ENCODE measurements at places on chromosomes 16 and 17.

DNA sequence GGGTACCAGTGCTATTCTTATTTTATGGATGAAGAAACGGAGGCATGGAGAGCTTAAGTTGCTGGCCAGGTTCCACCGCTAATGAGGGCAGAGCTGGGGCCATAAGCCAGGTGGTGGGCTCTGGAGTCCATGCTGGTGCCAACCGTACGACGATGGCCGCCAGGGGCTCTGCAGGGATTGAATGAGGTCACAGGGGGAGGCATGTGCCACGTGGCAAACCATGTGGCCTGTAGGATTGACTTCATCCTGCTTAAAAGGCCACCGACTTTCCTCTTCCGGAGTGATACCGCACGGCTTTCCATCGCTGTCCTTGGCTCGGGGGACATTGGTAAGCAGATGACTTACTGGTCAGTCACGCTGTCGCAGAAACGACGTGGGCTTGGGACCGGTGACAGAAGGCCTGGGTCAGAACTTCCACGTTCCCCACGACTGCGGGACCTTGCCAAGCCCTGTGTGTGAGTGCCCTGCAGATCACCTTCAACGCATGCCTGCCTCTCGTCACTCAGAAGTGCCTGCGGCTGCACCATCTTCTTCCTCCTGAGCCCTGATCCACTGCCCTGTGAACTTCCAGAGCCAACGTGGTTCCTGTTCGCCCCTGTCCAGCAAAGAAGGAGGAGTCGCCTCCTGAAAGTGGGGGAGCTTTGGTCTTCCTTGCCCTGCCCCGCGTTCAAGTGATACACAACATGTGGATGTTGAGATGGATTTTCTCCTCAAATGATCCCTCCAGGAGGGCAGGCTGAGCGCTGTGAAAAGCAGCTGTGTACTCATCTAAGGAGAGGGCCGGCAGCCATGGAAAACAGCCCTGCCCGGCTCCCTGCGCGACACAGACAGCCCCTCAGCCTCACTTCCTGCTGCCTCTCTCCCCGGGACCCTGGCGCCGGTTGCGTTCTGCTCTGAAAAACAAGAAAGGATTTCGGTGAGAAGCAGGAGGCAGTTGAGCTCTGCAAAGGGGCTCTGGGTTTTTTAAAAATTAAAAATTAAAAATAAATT lies 176.7 kb downstream of the C16orf95 start:
- DNase-seq: no peak

- DNase-seq: no peak
These were observed 5.2 kb upstream of the GSE1 start for GRCh38 chr16:85607796-85608514.

- DNase-seq: no peak
These were observed 852 bp upstream of the HELZ start for GRCh38 chr17:67245694-67246402.

DNA sequence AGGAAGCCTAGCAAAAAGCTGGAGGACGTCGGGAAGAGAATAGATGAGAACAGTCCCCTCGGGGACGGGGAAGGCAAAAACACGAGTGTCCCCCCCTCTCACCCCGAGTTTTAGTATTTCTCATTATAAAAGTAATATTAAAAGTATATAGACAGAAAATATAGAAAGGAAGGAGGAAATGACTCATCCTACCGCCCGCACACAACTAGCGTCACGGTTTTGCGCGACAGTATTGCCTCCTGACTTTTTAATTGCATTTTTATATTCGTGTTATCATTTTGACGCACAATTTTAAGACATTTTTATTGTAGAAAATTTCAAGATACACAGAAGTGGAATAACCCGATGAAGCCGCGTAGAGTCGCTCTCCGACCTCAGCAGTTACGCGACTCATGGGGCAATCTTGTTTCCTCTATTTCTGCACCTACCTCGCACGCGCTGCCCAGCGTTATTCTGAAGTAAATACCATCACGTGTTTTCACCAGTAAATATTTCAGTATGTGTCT lies 652 bp upstream of the SLC25A19 start:
- DNase-seq: no peak

DNA sequence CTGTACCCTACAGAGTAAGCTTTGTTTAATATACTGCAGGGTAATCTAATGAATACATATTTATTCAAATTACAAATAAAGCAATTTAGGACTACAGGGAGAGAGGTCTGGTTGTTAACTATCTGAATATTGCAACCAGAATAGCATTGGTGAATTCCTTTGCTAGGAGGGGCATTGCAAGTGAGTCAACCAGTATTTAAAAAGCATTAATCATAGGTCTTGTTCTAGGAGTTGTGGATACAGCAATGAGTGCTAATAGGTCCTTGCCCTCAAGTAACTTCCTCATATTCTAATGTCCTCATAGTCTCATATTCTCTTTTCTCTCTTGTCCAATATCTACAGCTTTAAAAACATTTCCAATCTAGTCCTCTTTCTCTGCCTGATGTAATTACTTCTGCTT lies 531.4 kb downstream of the CDH11 start:
- no peak for DNase-seq

- no peak for DNase-seq
These were observed 156.1 kb upstream of the CACNG5 start for GRCh38 chr17:66678827-66679226.

DNA sequence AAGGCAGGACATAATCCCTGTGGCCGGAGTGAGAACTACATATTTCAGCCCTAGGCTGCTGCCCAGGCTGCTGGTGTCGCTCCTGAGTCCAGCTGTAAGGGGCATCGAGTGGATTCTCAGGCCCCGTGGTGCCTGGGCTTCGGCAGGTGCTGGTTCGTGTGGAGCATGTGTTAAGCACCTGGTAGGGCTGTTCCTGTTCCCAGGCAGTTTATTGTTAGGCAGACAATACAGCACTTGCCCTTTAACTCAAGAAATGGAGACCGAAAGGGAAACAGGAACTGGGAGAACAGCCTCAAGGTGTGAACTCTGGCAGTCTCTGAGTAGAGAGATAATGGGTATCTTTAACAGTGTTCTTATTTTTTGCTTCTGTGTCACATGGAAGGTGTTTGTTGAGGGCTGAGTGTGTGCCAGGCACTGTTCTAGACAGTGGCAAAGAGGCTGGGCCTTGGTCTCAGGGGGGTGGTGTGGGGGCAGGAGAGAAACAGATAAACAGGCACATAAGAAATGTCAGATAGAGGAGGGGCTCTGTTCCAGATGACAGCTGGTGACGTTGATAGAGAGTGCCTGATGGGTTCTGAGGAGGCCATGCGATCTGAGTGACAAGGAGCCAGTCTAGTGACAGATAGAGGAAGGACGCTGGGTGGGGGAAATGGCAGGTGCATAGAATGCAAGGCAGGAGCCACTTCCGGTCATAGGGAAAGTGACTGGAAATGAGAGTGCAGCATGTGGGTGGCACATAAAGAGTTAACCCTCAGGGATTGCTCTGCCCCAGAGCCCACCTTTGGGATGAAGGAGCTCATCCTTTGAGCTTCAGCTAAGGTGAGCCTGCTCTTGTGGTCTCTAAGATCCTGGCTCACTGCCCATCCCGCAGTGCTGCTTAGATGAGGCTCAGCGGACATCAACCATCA lies 33.8 kb downstream of the EPN2 start:
- no peak for DNase-seq

DNA sequence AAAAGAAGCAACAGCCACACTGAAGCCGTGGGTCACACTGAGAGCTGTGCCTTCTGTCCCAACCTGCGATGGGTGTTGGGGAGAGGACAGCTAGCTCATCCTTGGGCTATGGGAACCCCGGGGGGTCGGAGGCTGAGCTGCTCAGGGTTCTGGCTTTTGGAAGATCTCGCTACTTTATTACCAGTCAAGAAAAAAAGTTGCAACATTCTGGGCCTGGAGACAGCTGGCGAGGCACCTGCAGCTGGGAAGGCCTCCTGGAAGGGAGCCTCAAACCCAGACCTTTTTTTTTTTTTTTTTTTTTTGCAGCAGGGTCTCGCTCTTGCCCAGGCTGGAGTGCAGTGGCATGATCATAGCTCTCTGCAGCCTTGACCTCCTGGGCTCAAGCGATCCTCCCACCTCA lies 24.9 kb downstream of the TPSD1 start:
- no peak for DNase-seq

- no peak for DNase-seq
These were observed 3.5 kb downstream of the ZNF213 start for GRCh38 chr16:3138342-3138741.

- DNase-seq: no peak
These were observed 75.7 kb downstream of the FBXL20 start for GRCh38 chr17:39325528-39326240.

GRCh38 chr16:56607109-56607618 lies 1.2 kb upstream of the MT2A start:
- DNase-seq: no peak

DNA sequence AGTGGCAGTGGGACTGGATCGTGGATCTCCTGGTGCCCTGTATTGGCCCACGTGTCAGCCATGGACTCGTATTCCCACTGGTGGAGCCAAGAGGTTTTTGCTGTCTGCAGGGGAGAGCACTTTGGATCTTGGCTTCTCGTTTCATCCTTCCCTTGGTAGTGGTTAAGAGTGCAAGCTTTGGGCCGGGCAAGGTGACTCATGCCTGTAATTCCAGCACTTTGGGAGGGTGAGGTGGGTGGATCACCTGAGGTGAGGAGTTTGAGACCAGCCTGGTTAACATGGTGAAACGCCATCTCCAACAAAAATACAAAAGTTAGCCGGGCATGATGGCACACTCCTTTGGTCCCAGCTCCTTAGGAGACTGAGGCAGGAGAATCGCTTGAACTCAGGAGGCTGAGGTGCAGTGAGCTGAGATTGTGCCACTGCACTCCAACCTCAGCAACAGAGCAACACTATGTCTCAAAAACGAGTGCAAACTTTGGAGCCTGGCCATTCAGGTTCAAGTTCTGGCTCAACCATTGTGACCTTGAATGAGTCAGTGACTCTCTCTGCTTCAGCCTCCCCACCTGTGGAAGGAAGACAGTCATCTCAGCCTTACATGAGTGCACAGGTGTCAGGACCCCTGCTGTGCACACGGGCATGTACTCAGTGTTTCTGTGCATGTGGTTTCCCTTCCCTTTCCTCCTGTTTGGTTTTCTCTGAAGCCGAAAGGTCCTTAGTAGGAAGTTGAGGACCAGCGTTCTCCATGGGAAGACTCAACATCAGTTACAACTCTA lies 57.4 kb downstream of the PLCG2 start:
- DNase-seq: no peak

- DNase-seq: no peak
These were observed 131.3 kb downstream of the NLK start for GRCh38 chr17:28173801-28174200.

DNA sequence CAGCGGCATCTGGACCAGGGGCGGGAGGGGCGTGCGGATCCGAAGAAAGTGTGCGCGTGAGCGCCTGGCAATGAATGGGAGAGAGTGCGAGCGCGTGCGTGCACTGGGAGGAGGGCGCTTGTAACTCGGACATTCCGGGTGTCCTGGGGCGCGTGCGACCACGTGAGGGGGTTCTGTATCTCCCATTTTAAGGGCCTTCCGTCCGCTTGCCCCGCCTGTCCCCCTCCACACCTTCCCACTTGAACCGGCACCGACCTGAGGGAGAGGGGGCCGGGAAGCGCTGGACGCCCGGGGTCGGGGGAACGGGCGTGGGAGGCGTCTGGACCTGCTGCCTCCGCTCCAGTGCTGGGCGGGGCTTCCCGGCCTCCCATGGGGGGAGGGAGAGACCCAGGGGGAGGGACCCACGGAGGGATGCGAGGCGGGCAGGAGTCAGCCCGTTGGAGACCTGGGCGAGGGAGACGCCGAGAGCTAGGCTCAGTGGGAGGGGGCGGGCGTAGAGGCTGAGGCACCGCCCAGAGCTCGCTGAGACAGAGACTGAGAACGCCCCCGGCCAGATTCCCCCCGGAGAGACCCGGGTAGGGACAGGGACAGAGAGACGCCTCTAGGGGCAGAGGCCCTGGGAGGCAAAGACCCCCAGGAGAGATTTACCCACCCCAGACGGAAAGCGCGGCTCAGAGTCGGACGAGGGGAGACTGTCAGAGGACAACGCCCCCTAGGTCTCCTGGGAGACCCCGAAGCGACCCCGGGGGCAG lies at the start of gene KREMEN2:
TSS of gene KREMEN2 (plus strand) at position 553 of the 752 bp plus-strand sequence. CDS start 246 bp downstream, outside the sequence.
- no peak for DNase-seq

DNA sequence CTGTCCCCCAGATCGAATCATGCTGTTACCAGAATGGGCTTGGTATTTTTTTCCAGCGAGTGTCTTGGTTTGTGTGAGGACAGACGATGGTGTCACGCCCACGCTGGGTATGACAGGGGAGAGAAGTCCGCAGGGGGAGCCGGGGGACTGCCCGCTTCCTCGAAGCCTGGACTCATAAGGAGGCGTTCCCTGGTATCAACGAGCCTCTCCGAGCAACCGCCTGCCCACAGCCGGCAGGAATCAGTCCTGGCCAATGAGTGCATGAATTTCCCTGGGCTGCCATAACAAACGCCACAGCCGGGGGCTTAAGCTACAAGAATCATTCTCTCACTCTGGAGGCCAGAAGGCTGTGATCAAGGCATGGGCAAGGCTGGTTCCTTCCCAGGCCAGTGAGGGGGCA lies 26.1 kb upstream of the JPH3 start:
- no peak for DNase-seq

DNA sequence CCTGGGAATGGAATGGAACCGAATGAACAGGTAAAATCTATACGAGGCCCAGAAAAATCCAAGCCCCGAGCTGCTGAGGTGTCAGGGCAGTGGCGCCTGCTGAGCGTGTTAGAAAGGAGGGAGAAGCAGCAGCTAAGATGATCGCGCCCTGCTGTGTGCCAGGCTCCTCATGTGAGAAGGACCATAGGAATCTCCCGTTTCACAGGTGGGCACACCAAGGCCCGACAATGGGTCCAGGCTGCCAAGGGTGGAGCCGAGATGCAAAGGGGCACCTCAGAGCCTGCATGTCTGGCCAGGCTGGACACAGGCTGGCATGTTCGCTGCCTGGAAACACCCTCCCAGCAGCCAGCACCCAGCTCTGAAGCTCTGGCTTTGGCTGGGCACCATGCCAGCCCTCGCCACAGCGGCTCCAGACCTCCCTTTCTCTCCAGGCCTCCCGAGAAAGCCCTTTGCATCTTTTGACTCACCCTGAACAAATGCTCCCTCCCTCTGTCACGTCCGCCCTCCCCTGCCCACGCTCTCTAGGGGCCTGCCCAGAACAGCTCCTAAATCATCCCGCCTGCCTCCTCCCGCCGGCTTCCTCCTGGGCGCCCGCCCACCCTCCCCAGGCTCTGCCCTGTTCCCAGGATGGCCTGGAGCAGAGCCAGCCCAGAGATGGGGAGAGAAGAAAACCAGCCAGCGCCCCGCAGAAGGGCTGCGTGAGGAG lies 217.8 kb upstream of the GSE1 start:
- peak; percentile 57 for DNase-seq

- no peak for DNase-seq
These were observed 31.8 kb downstream of the PRMT7 start for GRCh38 chr16:68342620-68343019.

DNA sequence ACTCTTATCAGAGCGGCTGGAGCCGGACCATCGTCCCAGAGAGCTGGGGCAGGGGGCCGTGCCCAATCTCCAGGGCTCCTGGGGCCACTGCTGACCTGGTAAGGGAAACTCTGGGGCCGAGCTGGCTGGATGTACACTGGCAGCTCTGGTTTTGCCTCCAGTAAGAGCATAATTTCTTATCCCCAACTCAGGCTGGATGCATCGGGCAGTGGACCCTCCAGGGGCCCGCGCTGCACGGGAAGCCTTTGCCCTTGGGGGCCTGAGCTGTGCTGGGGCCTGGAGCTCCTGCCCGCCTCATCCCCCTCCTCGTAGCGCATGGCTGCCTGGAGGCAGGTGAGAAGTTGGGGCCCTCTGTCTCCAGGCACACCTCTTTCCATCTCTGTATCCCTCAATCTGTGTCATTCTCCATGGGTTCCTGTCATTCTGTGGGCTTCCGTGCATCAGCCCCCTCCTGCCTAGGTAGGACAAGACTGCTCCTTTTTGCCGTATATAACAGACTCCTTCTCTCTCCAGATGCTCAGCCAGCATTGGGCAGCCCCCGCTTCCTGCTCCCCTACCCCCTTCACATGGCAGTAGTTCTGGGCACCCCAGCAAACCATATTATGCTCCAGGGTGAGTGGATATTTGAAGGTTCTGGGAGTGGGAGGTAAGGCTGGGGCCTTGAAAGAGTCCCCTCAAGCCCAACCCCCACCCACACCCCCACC lies 9.4 kb upstream of the TMEM88 start:
- no peak for DNase-seq

Data from anterior cingulate cortex (tissue), 58 donors.